Activated CD4-positive, alpha-beta T cell treated with anti-CD3 and anti-CD28 coated beads, Interleukin-2, amount 50 U/mL, for 1 hour (primary cell): ENCODE measurements at places on chromosomes 13 and 19.

DNA sequence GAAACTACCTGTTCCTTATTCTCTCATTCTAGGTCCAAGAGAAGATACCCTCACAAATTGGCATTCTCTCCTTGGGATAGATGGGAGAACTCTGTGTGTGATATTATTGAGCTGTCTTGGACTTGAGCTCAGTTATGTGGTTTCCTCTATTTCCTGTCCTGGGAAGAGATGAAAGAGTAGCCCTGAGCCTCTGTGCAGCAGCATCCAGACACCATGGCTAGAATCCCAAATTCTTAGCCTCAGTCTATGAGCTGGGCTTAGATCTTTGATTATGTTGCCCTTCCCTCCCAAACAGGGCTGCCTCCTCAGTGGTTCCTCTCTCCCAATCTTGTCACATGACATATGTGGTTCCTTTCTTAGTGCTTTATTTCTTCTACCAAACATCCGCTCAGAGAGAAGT, 290.7 kb downstream of the SPRY2 start:
- DNase-seq: no peak

DNA sequence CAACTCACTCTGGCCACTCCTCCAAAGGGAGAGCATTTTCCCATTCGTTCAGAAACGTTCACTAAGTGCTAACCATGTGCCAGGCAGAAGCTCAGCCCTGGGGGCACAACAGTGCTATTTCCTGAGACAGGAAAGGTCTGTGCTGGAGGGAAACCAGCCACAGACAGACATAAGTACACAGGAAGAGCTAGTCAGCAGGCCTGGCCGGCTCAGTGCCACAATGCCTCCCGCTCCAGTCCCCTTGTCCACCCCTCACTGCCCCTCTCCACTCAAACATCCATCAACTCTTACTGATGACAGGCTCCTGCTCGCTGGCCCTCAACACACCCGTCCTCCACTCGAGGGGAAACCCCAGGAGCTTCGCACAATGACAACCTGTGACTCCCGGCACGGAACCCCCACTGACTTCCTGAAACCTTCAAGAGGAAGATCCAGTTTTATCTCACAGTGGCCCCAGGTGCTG, 11.3 kb upstream of the PLA2G4C start:
- no peak for DNase-seq

DNA sequence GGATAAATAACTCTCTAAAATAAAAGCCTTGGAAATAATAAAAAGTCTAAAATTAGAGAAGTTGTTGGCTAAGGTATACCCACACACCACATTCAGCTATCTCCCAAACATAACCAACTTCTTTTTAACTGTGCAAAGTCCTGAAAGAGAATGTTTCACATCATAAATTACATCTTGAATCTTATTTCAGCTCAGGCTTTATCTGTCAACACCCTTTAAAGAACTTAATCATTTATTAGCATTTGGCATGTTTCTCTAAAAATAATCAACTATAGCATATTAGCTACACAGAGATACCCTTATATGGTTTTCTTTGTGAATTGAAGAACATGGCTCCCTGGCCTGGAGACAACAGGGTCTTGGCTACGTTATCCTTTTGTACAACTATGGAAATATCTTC, 6.9 kb downstream of the EDNRB start:
- no peak for DNase-seq

DNA sequence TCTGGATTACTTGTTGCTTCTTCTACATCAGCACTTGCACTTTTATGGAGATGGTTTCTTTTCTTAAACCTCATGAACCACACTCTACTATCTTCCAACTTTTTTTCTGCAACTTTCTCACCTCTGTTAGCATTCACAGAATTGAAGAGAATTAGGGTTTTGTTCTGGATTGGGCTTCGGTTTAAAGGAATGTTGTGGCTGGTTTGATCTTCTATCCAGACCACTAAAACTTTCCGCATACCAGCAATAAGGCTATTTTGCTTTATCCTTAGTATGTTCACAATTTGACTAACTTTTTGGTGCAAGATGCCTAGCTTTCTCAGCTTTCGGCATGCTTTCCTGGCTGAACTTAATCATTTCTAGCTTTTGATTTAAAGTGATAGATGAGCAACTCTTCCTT, 666.7 kb upstream of the MIR17HG start:
- DNase-seq: no peak

- DNase-seq: peak; percentile 51
Measured at GRCh38 chr13:29707876-29708543, 112.5 kb upstream of the SLC7A1 start.

DNA sequence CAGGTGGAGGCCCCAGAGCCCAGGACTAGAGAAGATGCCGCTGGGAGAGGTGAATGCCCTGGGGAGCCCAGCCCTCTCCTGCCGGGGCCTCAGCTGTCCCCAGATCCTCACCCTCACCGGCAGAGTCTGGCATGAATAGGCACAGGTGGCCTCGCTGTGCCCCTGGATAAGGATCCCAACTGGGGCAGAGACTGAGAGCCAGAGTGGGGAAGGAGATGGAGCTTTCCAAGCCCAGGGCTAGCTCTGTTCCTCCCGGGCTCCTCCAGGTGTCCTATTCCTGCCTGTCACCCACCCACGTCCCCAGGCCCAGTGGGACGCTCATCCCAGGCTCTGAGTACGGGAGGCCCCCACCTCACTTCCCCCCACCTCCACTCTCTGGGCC, 16.5 kb downstream of the PRR36 start:
- no peak for DNase-seq

DNA sequence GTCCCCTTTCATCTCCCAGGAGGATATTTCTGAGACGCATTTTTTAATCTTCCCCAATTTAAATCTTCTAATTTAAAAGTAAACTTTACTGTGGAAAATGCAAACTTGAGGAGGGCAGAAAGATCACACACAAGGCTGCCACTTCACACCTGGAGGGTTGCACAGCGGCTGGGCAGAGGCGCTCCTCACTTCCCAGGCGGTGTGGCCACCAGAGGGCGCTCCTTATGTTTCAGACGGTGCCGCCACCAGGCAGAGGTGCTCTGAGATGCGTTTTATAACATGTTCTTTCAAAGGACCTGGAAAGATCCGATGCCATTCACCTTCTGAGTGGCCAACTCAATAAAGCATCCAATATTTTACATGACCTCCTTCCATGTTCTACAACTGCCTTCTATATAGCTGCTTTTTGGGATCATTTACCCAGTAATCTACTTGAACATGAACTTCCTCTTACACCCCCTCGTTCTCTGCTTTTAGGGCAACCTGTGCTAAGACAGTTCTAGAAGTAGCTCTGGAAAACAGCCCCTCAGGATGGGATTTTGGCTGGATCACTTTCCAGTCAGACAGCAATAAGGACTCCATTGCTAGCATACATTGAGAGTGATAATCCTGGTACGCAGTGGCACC, 14.8 kb upstream of the MTUS2 start:
- peak; percentile 30 for DNase-seq

GRCh38 chr13:40341501-40341900, 324.9 kb downstream of the FOXO1 start:
- DNase-seq: no peak

DNA sequence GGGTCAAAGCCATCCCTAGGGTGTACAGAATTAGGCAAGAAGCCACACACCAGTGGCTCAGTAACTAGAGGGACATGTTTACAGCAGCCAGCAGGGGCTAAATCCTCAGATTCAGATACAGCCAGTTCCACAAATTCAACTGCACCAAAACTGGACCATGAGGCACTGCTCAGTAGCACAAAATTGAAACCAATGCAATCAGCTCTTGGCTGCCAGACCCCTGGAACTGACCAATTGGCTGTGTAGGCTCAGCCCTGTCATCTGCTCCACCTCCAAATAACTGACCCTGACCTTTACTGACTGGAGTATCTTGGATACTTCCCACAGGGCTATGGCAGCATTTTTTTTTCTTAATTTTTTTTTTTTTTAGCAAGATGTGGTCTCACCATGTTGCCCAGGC, 226.5 kb downstream of the FOXO1 start:
- no peak for DNase-seq
